Stimulated activated CD8-positive, alpha-beta memory T cell treated with anti-CD3 and anti-CD28 coated beads, Interleukin-2, amount 100 ng/mL, for 1 hour (primary cell): ENCODE measurements at places on chromosomes 7 and 10.

GRCh38 chr10:59793919-59794318 is 40.7 kb upstream of the MRLN start:
- no peak for DNase-seq

GRCh38 chr7:111846898-111847297 is 284.6 kb upstream of the IMMP2L start:
- DNase-seq: no peak

GRCh38 chr7:115558161-115558560 is 472.4 kb downstream of the TFEC start:
- no peak for DNase-seq

GRCh38 chr7:20595971-20596370 is 19.5 kb upstream of the ABCB5 start:
- no peak for DNase-seq

GRCh38 chr10:133295426-133296320 is 13.0 kb downstream of the TUBGCP2 start:
- DNase-seq: no peak

- DNase-seq: no peak
These were observed 1192.1 kb upstream of the CELF2 start for GRCh38 chr10:9825491-9826018.

GRCh38 chr10:21047096-21047495 is 150.0 kb upstream of the NEBL start:
- DNase-seq: no peak

- DNase-seq: no peak
These were observed 30.8 kb upstream of the FXYD4 start for GRCh38 chr10:43340619-43341018.

GRCh38 chr10:63068246-63068645 is 64.9 kb upstream of the NRBF2 start:
- no peak for DNase-seq

- no peak for DNase-seq
These were observed 127.3 kb upstream of the HABP2 start for GRCh38 chr10:113425541-113425951.

- no peak for DNase-seq
These were observed 36.1 kb upstream of the CCNY start for GRCh38 chr10:35300063-35300699.

- DNase-seq: no peak
These were observed 3.4 kb upstream of the MIOS start for GRCh38 chr7:7563269-7563668.

DNA sequence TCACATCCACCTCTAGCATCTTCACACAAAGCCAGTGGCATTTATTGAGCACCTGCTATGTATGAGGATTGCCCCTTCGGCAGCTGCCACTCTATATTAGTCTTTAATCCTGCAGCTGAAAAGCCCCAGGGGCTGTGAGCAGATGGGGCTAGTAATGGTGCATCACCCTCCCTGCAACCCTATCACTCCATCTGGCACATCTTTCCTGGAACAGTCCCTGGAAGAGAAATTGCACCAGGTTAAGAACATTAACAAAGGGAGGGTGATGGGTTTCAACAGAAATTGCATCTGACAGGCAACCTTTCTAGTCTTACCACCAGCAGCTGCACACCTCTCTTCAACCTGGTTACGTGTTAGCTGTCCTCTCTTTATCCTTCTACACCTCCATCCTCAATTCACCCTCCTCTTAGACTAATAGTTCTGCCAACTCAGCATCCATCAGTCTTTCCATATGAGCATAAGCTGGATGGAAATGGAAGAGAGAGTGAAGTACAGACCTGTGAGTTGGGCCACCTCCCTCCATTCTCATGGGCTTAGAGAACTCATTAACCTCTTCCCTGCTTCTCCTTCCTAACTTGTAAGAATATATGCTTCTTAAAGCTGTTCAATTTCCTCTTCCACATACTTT is 168.6 kb upstream of the NEBL start:
- DNase-seq: no peak

- DNase-seq: peak; percentile 24
These were observed 90.2 kb downstream of the DLG5 start for GRCh38 chr10:77836299-77836820.

DNA sequence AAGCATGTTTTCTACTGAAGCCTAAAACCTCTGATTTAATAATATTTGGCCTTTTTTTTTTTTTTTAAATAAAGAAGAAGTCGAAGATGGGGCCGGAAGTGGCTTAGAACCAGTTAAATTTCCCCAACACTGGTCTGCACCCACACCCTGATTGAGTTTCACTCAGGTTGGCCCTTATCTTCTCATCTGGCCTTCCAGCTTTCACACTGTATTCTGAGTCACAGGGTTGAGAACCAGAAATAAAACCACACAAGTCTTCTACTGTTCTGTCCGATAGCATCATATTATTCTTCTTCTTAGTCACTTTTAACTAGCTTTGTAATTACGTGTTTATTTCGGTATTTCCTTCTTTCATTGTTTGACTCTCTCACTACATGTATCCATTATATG is 9.9 kb downstream of the ZNF365 start:
- peak; percentile 14 for DNase-seq

DNA sequence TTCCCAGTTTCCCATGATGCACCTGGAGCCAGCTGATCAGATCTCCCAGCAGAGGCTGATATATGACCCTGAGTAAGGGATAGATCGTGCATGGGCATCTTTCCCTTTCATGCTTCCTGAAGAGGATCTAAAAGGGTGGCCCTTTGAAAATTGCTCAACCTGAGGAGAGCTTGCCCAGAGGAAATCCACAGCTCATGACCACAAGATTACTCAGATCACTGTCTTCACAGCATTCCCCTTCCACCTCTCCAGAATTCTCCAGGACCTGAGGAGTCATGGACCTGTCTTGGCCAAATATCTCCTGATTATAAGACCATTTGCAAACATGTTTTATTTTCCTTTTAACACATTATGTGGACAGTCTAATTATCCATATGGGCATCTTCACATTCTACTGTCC is 328.1 kb downstream of the LHFPL3 start:
- DNase-seq: no peak

- no peak for DNase-seq
These were observed 10.7 kb downstream of the LDB1 start for GRCh38 chr10:102109166-102110116.

- no peak for DNase-seq
These were observed 118.8 kb downstream of the RSU1 start for GRCh38 chr10:16698461-16698860.

DNA sequence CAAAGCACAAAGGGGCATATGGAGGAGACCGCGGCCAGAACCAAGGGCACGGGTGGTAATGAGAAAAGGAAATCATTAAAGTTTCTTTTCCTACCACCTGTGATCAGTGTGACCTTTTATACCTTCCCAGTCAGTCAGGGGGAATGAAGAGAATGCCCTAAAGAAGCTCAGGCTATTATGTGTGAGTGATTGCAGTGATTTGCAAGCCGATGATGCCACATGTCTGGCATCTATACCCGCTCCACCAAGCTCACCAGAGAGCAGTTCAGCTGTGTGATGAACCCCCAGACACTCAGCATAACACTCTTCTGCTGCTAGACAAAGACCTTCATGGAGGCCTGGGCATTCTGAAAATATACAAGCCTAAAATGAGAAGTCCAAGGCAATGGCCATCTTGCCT is 106.2 kb upstream of the AGK start:
- no peak for DNase-seq

GRCh38 chr10:102264371-102264770 is 19.0 kb downstream of the GBF1 start:
- no peak for DNase-seq

- no peak for DNase-seq
These were observed 26.6 kb downstream of the REEP3 start for GRCh38 chr10:63547628-63548360.

GRCh38 chr7:148337246-148337965 is 253.2 kb upstream of the C7orf33 start:
- DNase-seq: no peak
